ENCODE measurements at places on chromosomes 1 and 21. TPM values are rescaled to one million over a fixed set of nuclear protein-coding genes. Genes with fewer than 3 reads are reported as not detected.

TNFSF4 gene
- 17.6 TPM for total RNA-seq

KLHDC7A gene
- 0.06 TPM for total RNA-seq

FOXO6 gene
- total RNA-seq: 3.8 TPM

DNASE2B gene
- total RNA-seq: 0.31 TPM

ESPN gene
- total RNA-seq: 404 TPM

SUMO3 gene
- 87.9 TPM for total RNA-seq

NBPF20 gene
- total RNA-seq: 8.4 TPM

OR10Z1 gene
- not detected for total RNA-seq

SLC9A1 gene
- 16.8 TPM for total RNA-seq

DISP1 gene
- 71.8 TPM for total RNA-seq

OR2T29 gene
- total RNA-seq: not detected

ODR4 gene
- 31.3 TPM for total RNA-seq

OR2L2 gene
- 1.2 TPM for total RNA-seq

GPR37L1 gene
- 1.6 TPM for total RNA-seq

CADM3 gene
- 5.7 TPM for total RNA-seq

KRTAP11-1 gene
- total RNA-seq: 2.8 TPM

NFASC gene
- 9.9 TPM for total RNA-seq

BOLA1 gene
- total RNA-seq: 30.6 TPM

OR2L13 gene
- total RNA-seq: 0.12 TPM

IVL gene
- total RNA-seq: not detected

PADI2 gene
- 0.99 TPM for total RNA-seq

TTC22 gene
- 0.94 TPM for total RNA-seq

CMPK1 gene
- 35.1 TPM for total RNA-seq

OR2T11 gene
- not detected for total RNA-seq

ATP1A4 gene
- total RNA-seq: 23.0 TPM

NLRP3 gene
- total RNA-seq: 0.31 TPM

PRAMEF25 gene
- not detected for total RNA-seq

ROR1 gene
- 5.1 TPM for total RNA-seq

PBXIP1 gene
- total RNA-seq: 87.1 TPM

MMEL1 gene
- total RNA-seq: 17.2 TPM

VWA5B1 gene
- 13.1 TPM for total RNA-seq

CHIA gene
- total RNA-seq: not detected

HTR1D gene
- not detected for total RNA-seq

KIF2C gene
- 53.5 TPM for total RNA-seq

HMGN1 gene
- total RNA-seq: 177 TPM

DNAJC8 gene
- 48.0 TPM for total RNA-seq

FCRL6 gene
- 0.56 TPM for total RNA-seq

LCE3E gene
- not detected for total RNA-seq

IFI6 gene
- total RNA-seq: 288 TPM

SLAMF6 gene
- 1.6 TPM for total RNA-seq

SYT14 gene
- total RNA-seq: 11.3 TPM

EDARADD gene
- 3.2 TPM for total RNA-seq

SLAMF9 gene
- total RNA-seq: not detected

KRTAP21-2 gene
- total RNA-seq: 1.4 TPM

GJC2 gene
- 2.0 TPM for total RNA-seq

CYP4X1 gene
- total RNA-seq: 10.4 TPM

OVAAL gene
- total RNA-seq: not detected

USP21 gene
- 51.2 TPM for total RNA-seq

MFSD2A gene
- 185 TPM for total RNA-seq

DNAI4 gene
- 40.8 TPM for total RNA-seq

ENAH gene
- 122 TPM for total RNA-seq

AMY2B gene
- total RNA-seq: 16.0 TPM

APCS gene
- total RNA-seq: not detected

WDR26 gene
- total RNA-seq: 104 TPM

MRAP gene
- total RNA-seq: 2.2 TPM

ARHGEF16 gene
- total RNA-seq: 25.7 TPM

LCE2B gene
- not detected for total RNA-seq

GJB4 gene
- total RNA-seq: not detected
